HEK293T (cell line): ENCODE measurements at places on chromosomes 2 and 18.

- no peak for DNase-seq
These were observed 101.9 kb downstream of the GPD2 start for GRCh38 chr2:156538083-156538504.

DNA sequence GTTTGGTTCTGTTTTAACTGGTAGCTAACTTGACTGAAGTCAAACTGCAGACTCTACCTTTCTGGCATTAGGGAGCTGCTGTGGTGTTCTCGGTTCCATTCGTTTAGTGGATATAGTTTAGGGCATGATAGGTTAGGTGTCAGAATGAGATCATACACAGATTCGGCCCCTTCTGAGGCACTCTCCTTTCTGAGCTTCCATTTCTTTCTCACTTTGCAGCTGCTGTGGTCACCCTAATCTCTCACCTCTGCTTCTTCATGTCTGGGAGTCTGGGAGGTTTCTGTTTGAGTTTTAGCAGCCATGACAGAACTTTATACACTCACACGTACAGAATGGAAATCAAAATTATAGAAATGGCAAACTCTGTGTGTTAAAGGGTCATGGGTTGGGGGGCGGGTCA, 122.8 kb downstream of the ATP9B start:
- DNase-seq = no peak

DNA sequence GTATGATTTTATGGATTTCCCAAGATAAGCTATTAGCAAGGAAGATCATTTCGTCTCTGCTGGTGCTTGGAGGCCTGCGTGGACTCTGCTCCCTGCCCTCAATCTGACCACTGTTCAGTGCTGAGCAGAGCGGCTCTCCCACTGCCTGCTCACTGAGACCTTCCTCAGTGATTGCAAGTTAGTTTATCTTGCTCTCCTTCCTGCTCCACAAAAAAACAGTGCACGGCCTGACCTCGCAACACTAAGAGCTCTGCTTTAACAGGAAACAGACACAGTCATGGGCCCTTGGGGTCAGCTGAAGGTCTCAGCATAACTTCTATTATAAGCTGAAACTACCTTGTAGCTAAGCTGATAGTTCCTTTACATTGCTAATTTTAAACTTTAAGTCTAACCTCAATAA, 53.1 kb downstream of the PRELID3A start:
- no peak for DNase-seq

DNA sequence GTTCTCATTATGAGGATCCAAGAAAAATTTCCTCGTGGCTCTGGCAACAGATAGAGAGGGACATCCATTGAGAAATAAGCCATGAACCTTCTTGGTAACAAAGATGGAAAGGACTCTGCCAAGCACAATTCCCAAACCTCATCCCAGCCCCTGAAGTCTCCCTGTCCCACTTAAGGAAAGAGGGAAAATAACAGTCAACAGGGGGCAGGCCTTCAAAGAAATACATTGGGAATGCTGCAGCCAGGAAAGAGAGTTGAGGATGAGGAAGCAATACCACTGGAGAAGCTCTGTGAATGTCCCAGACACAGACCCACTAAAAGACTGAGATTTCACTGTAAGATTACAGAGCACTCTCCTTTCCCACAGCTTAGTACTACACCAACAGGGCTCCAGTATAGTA, 93.2 kb downstream of the CD226 start:
- no peak for DNase-seq

DNA sequence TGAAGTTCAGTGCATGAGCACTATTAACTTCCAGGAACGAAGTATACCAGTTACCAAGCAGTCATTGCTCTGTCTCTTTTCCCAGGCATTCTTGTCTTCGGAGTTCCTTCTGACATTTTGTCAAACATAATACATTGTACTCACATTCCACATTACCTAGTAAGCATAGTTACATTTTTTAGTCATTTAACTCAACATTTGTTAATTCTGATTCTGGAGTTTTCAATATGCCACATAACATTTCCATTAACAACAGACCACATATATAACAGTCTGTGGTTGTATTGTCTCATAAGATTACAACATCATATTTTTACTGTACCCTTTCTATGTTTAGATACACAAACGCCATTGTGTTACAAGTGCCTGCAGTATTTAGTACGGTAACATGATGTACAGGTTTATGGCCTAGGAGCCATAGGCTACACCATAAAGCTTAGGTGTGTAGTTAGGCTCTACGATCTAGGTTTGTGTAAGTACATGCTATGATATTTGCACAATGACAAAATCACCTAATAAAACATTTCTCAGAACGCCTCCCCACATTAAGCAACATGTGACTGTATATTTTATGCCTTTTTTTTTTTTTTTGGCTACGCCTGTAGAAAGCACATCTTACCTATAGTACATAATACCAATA, 187.1 kb downstream of the DYM start:
- no peak for DNase-seq

- no peak for DNase-seq
These were observed 610.4 kb upstream of the SLC8A1 start for GRCh38 chr2:41062336-41062735.

- DNase-seq = no peak
These were observed 102.0 kb upstream of the PIEZO2 start for GRCh38 chr18:11251229-11251890.

DNA sequence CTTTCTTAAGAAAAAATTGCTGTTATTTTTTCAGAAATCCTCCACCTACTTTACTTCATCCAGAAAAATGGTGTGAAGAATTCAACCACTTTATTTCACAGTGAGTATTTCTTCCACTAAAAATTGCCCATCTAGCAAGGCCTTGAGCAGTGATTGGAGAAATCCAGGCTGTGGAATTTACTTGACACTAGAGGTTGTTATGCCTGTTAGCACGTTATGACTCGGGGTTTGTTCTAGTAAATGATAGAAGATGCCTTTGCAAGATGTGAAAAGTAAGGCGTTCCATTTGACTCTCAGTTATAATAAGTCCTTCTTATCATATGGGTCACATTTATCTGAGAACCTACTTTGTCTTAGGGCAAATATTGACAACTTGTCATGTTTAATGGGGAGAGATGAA, 157.4 kb downstream of the MYO3B start:
- DNase-seq = no peak

- DNase-seq = no peak
These were observed 28.6 kb upstream of the NFU1 start for GRCh38 chr2:69465513-69466456.

DNA sequence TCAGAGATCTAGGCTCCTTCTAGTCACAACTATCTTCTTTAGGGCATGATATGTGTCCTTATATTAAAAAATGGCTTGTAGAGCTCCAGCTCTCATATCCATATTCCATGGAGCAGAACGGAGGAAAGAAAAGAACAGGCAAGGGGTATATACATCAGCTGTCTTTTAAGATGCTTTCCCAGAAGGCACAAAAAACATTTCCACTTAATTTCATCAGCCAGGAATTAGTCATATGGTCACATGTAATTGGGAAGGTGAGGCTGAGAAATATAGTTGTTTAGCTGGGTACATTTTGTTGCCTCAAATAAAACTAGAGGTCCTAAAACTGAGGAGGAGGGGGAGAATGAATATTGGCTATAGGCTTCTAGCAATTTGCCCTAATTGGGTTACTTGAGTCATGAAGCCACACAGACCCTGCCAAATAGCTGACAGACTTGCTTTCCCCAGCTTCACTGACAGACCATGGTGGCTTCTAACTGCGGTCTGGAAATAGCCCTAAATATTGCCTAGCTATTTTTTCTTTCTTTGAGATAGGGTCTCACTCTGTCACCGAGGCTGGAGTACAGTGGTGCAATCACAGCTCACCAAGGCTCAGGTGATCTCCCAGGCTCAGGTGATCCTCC, 20.0 kb downstream of the MAIP1 start:
- DNase-seq = no peak

- DNase-seq = no peak
These were observed 298.3 kb downstream of the RBM43 start for GRCh38 chr2:150963336-150963735.

GRCh38 chr18:56112984-56113383, 525.0 kb upstream of the TCF4 start:
- no peak for DNase-seq

- DNase-seq = no peak
These were observed 421.3 kb downstream of the NYAP2 start for GRCh38 chr2:225820826-225821225.

- no peak for DNase-seq
These were observed 69.3 kb upstream of the HK2 start for GRCh38 chr2:74764429-74765272.

GRCh38 chr2:19878268-19879046, 23.3 kb downstream of the TTC32 start:
- DNase-seq = no peak

GRCh38 chr2:241733391-241734207, 831 bp upstream of the D2HGDH start:
- DNase-seq = no peak

DNA sequence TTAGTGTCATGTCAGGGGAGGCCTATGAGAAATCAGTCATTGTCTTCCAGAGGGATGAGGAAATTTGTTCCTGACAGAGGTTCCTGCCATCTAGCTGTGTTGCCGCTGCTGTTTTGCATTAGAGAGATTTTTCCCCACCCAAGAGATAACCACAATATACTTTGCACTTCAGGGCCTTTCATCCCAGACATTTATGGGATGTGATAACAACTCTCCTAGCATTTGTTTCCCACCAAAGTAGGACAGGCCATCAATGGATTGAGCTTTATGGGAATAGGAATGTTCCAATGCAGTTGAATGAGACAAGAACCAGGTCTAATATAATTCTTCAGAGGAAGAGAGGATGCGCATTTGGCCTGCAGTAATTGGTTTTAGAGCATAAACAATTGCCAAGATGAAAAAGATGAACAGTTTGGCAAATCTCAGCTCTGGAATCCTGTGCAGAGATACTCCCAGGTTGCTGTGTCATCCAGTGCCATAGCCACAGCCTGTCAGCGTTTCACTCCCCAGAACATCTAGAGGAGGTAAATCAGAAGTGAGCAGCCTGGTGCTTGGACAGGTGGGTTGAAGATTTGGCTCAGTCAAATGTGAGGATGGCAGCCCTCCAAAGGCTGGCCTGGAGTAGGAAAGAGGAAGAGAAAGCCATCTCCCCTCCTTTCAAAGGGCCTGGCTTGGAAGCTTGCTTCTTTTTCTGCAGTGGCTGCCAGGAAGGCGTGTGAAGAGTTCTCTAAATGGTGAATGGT, 93.7 kb upstream of the SETBP1 start:
- no peak for DNase-seq

GRCh38 chr2:23221236-23221635, 163.7 kb upstream of the KLHL29 start:
- no peak for DNase-seq

GRCh38 chr2:25808006-25808383, 70.3 kb downstream of the ASXL2 start:
- DNase-seq = no peak

DNA sequence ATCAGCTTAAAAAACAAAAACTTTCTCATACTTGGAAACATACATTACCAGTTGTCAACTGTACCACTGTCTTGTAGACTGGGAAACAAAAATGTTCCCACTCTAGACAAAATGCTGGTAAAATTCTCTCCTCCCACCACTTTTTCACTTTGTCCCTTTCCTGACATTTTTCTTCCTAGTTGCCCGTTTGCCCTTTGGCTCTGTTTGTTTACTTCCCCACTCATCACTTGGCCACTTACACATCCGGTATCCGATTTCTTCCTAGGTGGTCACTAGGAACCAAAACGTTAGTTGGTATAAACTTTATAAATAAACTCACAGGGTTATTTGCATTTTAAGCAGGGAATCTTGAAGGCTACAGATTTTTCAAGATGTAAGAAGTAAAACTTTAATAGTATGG, 84.9 kb downstream of the METTL4 start:
- no peak for DNase-seq

- peak; percentile 71 for DNase-seq
These were observed at the start of gene SLC1A4 for GRCh38 chr2:64989126-64989981. SLC1A4 (plus strand) TSS chr2:64989399; CDS start chr2:64989644, 245 bp downstream.

DNA sequence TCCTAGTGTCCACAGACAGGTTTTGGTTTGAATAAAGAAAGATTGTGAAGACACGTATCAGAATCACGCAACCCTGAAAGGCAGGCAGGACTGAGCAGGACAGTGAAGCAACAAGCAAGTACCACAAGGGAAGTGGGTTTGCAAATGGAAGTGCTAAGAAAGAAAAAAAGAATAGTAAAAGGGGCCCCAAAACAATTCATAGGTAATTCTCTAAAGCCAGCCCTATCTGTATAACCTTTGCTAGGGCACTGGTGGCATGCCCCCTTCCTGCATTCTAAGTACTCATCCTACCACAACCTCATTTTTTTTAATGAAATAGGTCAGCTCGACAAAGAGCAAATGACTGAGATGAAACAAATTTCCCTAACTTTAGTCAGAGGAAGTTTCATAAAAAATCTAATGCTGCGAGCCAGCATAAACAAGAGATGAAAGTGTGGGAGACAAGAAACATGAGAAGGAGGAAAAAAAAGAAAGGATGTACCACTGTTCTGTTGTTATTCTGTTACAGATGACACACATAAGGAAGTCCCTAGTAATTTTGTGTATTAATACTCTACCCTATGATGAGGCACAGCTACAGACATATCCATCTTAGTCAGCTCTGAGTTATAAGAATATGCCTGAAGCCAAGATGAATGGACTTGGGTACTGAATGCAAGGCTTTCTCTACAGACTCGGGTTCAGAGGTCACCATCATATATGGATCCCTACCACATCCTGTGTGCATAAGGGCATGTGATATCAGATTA, 32.2 kb downstream of the IKZF2 start:
- DNase-seq = no peak

- no peak for DNase-seq
These were observed 13.2 kb downstream of the ASB18 start for GRCh38 chr2:236250909-236251579.

- no peak for DNase-seq
These were observed 11.7 kb upstream of the CNGA3 start for GRCh38 chr2:98334439-98335078.

DNA sequence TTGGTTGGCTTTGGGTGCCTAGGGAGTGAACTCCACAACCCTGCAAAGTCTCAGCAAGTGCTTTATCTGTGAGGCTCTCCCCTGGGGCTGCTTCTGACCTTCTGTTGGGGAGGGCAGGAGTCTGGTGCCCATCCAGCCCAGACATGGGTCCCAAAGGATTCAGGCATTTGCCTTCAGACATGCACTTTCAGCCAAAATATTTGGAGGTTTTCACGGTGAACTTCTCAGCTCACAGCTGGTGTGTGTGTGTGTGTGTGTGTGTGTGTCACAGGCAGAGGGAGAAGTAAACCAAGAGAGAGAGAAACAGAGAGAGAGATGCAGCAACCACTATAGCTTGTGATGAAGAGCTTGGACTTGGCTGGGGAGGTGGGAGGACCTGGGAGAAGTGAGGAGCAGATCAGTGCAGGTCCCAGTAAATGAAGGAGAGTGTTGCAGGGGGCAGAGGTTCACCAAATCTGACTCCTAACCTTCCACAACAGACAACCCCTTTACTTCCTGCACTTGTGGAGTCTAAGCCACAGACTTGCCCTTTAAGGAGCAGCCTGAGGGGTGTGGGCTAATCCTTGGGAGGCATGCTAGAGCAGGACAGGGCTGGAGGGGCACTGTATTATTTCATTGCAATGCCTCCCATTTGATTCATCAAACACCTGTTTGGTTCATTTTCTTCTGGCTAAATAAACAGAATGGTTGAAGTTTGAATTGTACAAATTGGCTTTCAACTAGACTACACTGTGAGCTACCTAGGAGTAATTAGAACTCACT, 14.1 kb downstream of the SLC9A4 start:
- no peak for DNase-seq
